Retina (tissue), 1 donor: ENCODE measurements at places on chromosomes 2 and 18.

- DNase-seq: no peak
These were observed 2.8 kb upstream of the TMEM131 start for GRCh38 chr2:97998431-97999005.

DNA sequence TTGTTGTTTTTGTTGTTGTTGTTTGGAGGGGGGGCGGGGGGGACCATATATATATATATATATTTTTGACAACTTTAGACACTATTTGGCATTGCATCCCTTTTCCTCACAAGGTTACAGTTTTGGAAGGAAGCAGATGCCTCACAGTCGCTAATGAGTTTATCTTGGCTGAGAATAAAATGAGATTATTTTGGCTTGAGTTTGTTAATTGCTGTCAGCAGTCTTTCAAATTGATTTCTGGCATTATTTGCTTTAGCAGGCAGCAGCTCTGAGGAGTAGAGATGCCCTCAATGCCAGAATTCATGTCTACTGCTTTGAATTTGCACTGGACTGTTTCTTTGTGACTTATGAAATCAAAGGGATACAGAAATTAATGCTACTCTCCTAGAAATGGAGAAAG lies 595.2 kb upstream of the HNMT start:
- no peak for DNase-seq

GRCh38 chr2:119786295-119786694 lies 26.6 kb downstream of the PTPN4 start:
- no peak for DNase-seq

GRCh38 chr2:1864301-1864980 lies 120.1 kb upstream of the PXDN start:
- DNase-seq: no peak

DNA sequence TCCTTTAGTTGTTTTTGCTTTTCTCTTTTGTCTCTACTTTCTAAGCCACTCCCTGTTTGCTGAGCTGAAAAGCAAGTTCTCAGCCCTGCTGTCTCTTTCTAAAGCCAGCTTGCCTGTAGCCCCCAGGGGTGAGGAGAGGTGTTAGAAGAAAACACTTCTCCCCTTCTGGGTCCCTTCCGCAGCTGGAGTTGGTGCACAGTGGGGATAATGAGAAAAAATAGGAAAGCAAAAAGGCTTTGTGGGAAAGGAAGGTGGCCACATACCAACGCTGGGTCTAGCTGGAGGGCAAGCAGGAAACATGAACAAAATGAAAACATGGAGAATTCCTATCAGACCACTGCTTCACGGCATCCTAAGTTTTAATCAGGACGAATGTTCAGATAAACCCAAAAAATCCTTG lies 15.5 kb upstream of the SLC20A1 start:
- no peak for DNase-seq

GRCh38 chr2:212005085-212005671 lies 533.4 kb downstream of the ERBB4 start:
- no peak for DNase-seq

- DNase-seq: no peak
These were observed 21.9 kb upstream of the MCFD2 start for GRCh38 chr2:46937471-46937901.

GRCh38 chr2:72806280-72806945 lies 19.4 kb downstream of the EXOC6B start:
- DNase-seq: no peak

DNA sequence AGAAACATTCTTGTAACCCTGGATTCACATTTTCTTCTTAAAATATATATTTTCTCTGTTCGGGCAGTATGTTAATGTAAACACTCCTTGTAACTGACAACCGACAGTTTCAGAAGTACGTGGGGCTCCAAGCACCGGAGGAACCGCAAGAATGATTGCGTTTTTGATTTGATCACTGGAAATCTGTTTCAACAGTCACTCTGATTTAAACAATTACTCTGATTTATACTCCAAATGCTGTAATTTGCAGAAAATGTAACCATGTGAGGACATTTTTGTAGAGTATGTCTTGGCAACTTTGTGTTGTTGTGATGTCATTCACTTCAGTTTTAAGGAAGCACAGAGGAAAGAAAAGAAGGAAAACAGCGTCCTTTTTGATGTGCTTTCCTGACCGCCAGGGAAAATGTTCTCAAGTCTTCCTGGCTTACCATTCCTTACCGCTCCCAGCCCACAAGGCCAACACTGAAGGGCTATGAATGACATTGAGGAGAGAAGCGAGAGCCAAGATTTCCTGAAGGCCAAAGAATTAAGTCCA lies 77.7 kb downstream of the APOB start:
- no peak for DNase-seq

DNA sequence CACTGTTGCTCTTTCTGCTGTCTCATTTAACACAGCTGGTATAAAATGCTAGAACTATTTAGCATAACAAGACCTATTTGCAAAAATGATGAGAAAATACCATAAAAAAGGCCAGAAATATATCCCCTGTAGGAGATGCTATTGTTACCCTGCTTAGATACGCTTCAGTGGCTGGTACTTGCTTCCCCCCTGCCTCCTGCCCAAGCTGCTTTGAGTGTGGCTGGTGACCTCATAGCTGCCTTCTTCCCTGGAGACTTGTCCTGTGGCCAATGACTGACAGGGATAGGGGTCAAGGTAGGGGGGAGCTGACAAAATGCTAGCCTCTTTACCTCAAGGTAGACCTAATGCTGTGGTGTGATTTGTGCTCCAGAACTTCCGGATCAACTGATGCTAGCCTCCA lies 150.2 kb upstream of the ZEB2 start:
- DNase-seq: peak; percentile 23

DNA sequence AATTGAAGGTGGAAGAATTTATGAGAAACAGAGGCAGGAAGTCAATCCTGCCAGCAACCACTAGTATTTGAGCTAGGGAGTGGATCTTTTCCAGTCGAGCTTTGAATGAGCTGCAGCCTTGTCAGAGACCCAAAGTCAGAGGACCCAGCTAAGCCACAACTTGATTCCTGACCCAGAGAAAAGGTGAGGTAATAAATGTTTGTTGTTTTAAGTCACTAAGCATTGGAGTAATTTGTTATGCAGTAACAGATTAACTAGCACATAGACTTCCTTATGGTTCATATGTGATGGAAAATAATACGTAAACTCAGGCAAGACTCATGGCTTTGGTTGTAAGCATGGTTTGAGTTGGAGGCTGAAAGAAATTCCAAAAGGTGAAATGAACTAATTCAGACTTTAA lies 21.6 kb downstream of the EFEMP1 start:
- DNase-seq: no peak

DNA sequence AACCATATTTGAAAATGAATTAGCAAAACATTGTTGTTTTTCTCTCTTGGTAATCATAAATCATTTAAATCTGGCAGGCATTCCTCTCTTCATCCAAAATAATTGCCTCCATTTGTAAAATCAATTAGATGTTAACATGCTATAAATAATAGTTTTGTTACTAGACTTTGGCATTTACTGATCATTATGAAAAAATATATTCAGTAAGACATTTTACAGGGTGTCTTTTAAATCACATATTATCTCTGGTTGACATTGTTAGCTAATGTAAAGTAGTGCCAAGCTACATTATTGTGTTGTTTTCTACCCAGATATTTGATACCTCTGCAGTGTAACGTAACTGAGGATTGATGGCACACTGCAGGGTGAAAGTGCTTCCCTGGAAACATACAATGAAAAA lies 31.8 kb upstream of the DLX1 start:
- no peak for DNase-seq

DNA sequence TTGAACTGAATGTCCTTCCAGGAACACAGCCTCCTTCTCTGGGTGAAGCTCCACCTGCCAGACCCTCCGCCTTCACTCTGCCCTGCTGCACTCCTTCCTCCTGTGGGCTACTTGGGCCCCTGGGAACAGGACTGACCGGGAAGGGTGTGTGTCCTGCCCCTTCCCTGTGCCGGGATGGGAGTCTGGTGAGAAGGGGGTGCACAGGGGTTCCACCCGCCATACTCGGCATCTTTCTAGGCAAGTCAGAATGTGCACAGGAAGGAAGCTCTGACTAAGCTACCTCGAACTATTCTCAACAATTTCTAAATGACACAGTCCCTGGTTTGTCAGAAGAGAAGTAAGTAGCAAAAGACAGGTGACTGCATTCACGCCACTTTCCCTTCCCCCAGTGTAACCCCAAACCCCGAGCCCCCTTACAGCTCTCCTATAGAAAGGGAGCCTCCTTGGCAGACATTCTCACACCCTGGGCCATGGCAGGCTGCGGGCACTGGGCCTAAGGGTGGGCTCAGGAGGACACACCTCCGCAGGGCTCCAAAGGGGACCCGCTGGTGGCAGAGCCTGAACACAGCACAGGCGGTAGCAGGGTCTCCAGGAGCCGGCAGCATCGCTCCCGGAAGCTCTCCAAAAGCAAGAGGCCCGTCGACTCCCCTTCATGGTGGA lies 184.1 kb downstream of the HDAC4 start:
- no peak for DNase-seq

- no peak for DNase-seq
These were observed 60.4 kb downstream of the SETBP1 start for GRCh38 chr18:44741085-44741484.

- peak; percentile 30 for DNase-seq
These were observed 84.0 kb upstream of the DSEL start for GRCh38 chr18:67600181-67601180.

DNA sequence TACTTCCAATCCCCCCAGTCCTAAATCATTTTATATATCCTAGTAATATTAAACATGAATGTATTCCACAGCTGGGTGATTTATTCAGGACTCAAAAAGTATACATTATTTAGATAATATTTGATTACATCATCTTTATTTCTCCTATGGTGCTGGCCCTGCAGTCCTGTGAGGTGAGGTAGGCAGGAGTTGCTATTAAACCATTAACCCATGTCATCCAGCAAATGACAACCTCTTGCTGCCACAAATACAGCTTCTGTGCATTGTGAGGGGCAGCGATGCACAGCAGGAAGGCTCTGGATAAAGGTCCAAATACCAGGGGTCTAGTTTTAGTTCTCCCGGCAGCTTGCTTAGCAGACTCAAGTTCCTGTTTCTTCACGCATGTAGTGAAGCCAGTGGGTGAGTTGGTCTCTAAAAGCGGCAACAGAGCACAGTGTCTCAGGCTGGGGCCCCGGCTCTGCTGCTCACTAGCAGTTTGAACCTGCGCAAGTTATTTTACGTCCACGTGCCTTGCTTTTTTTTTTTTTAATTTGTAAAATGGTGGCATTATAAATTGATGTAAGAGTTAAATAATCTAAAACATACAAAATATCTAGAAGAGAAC lies 36.1 kb downstream of the INSIG2 start:
- no peak for DNase-seq

DNA sequence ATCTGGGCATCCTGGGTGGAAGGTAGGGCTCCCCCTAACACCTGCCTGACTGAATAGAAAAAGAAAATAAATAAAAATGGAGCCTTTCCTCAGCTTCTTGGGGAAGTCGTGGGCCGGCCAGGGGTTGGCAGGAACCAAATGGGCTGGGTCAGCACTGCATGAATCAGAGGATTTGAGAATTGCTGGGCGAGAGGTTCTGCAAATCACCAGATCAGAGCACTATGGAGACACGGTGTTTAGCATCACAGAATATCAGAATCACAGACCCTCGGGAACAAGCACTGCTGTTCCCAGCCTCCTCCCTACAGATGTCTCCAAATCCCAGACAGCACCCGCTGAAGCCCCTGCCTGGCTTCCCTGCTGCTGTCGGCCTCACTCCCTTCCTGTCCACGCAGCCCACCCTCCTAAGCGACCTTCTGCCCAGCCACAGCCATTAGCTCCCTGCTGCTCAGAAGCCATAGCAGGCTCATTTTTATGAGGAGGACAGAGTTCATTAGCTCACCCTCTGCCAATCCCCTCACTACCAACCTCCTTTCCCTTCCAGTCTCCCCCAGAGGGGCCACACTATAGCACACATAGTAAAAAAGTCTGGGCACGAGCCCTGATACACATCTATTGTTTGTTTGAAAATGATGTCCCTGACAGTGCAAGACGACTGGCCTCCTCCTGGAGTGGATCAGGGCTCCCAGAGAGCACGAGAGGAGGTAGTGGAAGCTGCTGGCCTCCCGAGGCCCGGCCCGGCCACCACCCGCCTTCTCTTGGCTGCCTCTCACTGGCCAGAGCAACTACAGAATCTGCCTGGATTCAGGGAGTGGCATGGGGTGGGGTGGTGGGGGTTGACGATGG lies 64.6 kb upstream of the TAF1B start:
- DNase-seq: peak; percentile 44
